Suprapubic skin (tissue), 4 donors: ENCODE measurements at places on chromosomes 13 and 19. TPM values are rescaled to one million over a fixed set of nuclear protein-coding genes. Genes with fewer than 3 reads are reported as not detected.

DNA sequence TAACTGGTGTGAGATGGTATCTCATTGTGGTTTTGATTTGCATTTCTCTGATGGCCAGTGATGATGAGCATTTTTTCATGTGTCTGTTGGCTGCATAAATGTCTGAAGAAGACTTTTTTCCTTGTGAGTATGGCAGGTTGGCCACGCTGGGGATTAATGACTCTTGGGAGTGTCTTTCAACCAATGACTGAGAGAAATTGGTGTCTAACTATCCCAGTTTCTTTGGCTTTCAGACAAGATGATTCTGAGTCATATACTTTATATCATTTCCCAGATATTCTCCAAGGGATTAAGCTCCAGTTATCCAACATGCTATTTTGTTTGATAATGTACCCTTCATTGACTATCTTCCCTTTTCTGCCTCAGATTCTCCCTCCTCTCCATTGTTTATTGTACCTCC is 35.5 kb upstream of the CSNK1A1L start:
- DNase-seq: no peak

DNA sequence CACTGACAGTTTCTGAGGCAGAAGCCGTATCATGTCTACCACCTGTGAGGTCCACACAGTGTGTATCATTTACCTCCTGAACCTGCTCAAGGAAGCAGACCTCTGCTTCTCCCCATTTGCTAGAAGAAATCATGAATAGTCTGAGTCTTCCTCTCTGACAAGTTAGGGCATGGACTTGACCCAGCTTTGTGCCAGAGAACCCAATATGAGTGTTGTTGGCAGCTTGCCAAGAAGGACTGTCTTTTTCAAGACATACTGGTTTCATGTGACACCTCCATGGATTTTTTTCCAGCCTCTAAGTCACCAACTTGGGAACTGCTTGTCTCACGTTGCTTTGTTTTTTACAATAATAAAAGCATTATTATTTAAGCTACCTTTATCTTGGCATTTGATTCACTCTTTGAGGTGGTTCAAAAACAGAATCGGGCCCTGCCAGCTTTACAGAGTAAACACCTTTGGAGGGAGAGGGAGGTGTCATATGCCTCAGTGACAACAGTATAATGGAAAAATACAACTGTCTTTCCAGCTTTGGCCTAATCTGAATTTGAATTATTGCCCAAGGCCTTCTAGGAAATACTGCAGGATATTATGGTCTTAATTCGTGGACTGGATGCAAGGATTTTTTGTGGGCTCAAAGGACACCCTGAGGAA is 9.6 kb downstream of the ZNF211 start:
- no peak for DNase-seq

- DNase-seq: no peak
Observed at GRCh38 chr19:37635076-37636056, 19.9 kb downstream of the ZFP30 start.

The LGALS7B gene
- 1,712 TPM for total RNA-seq

DNA sequence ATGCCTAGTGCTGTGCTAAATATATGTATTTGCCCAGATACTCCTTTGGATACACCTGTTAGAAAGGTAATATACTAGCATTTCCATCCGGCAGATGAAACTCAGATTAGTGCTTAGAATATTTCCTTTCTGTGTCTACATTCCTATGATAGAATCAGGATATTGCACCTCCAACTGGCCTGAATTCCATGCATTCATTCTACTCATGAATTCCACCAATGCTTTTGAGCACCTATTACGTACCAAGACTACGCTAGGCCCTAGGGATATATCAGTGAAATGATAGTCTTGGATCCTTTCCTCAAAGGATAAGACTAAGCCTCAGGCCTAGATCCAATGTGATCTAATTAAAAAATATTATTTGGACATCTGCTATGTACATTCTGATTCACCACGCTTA is 223.8 kb upstream of the SERP2 start:
- no peak for DNase-seq

DNA sequence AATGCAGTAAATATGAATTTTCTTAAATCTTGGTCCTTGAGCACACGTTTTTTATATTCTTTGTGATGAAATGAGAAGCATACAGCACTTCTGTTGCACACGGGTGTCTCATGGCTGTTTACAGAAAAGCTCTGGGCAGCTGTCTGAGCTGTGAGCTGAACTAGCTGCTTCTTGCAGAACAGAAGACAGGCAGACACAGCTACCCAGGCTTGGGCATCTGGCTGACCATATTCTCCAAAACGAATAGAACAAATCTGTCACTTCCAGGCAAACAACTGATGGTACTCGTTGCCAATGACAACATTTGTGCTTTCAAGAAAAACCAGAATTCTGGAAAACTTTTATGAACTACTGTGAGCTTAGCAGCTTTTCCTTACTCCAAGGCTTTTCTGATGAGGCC is 16.2 kb downstream of the PCID2 start:
- DNase-seq: no peak

The CYP2A7 gene
- total RNA-seq: not detected

GRCh38 chr19:5960005-5961001 is 17.6 kb downstream of the RANBP3 start:
- no peak for DNase-seq

GRCh38 chr13:49561062-49561410 is 24.3 kb downstream of the RCBTB1 start:
- no peak for DNase-seq

DNA sequence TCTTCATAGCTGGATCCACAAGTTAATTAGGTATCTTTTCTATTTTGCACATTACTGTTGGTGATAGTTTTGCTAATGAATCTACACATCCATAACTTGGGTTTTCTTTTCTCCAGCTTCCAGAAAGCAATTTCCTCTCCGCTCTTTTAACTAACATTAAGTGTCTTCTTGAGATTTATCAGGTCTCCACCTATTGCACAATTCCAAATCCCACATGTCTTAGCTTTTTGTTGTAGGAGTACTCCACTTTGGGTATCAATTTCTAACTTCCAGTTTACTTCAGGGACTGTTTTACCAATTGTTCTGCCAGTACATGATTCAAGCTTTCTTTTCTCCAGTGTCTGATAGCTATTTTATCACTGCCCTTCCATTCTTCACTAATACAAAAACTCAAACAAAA is 129.6 kb downstream of the OLFM4 start:
- DNase-seq: no peak

DNA sequence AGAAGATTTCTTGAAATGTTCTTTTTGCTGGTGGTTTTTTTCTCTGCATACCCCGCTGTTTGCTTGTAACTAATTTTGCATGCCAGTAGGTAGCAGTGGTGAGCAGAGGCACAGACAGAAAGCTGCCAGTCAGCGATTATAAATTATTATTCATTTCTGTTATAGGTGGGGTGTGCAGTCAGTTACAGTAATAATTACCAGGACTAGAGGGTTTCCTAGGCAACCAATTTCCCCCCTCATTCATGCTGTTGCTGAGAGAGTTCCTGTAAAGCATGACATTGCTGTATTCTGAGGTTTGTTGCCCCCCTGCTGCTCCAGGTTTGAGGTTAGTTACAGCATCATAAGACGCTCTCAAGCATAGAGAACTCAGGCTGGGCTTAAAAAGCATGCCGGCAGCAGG is 104.5 kb downstream of the URI1 start:
- DNase-seq: no peak

DNA sequence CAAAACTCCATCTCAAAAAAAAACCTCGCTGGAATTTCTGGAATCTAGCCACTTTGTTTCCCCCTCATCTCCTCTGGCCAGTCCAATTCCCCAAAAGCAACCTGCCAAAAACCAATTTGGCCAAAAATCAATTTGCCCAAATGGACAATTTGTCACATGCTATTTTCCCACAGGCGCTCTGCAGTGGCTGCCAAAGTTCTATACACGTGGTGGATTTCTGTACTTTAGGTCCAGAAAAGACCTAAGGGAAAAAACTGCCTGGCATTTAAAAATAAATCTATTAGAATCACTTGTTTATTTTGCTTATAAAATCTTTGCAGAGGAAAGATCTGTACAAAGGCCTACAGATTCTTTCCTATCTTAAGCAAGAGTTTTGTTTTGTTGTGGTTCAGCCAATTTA is 79.4 kb downstream of the MAP4K1 start:
- DNase-seq: no peak

GRCh38 chr19:56176881-56177280 is 1.1 kb downstream of the GALP start:
- no peak for DNase-seq

GRCh38 chr13:85278851-85279250 is 520.4 kb downstream of the SLITRK6 start:
- no peak for DNase-seq

GRCh38 chr19:38723606-38723965 is 20.7 kb downstream of the CAPN12 start:
- DNase-seq: no peak

GRCh38 chr13:25118378-25118905 is 22.5 kb downstream of the PABPC3 start:
- DNase-seq: no peak

DNA sequence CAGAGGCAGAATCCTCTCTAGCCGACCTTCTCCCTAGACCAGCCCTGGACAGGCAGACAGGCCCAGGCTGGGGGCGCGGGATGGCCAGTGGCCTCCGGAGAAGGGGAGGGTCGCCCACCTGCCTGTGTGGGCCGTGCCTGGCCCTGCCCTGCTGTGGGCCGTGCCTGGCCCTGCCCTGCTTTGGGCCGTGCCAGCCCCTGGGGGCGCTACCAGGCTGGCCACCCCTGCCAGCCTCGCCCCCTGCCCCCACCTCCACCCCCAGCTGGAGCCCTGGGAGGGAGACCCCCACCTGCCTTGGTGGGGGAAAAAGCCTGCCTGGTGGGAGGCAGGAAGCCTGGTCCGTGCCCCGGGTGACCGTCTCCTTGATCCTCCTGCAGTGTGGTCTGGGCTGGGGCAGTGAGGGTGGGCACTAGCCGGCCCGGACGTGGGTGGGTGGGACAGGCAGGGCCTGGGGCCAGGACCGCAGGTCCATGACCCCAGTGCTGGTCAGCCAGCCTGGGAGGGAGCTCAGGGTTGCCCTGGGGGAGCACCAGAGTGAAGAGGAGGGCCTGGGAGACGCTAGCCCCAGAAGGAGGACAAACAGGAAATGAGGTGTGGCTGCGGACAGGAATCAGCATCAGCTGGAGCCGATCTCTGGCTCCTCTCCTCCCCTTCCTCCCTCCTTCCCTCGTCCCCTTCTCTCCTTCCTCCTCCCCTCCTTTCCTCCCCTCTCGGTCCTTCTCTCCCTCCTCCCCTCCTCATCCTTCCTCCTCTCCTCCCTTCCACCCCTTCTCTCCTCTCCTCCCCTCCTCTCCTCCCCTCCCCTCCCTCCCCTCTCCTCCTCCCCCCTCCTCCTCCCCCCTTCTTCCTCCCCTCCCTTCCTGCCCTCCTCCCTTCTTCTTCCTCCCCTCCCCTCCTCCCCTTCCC is 5.1 kb upstream of the MKNK2 start:
- DNase-seq: no peak

- DNase-seq: no peak
Observed at GRCh38 chr13:93561576-93562225, 335.1 kb downstream of the GPC6 start.

- no peak for DNase-seq
Observed at GRCh38 chr13:32491028-32491427, 47.6 kb downstream of the N4BP2L2 start.

The NUP58 gene
- total RNA-seq: 31.7 TPM

- no peak for DNase-seq
Observed at GRCh38 chr13:26509491-26509890, 48.0 kb upstream of the WASF3 start.

GRCh38 chr19:2803486-2804155 is 16.0 kb upstream of the ZNF554 start:
- no peak for DNase-seq

The SAFB gene
- 181 TPM for total RNA-seq

- peak; percentile 90 for DNase-seq
Observed at GRCh38 chr19:44745341-44745831, 3.1 kb upstream of the BCL3 start.

The DLEU7 gene
- not detected for total RNA-seq

DNA sequence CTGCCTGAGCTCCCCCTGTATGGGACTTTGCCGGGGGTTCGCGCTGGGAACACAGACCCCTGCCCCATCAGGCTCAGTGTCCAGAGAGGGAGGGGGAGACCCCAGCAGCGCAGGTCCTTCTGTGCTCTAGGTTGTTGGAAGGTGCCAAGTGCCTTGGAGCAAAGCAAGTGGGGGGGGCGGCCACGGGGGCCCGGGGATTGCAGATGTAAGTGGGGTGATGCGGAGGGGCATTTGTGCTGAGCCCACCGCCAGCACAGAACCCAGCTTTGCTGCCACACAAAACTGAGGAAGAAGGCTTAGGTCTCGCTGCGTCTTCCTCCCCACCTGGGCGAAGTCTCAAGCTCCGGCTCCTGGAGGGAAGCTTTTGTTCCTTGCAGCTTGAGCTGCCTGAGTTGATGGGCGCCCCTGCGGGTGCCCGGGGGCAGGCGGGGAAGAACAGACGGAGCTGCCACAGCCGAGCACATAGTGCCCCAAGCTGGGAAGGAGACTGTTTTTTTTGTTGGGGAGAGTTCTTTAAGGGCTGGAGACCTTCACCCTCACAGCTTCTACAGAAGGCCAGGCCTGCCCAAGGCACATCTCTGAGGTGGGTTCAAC is 1.5 kb upstream of the NTN5 start:
- DNase-seq: no peak

The ZNF416 gene
- total RNA-seq: 6.9 TPM

The C1QTNF9B gene
- total RNA-seq: 1.1 TPM

DNA sequence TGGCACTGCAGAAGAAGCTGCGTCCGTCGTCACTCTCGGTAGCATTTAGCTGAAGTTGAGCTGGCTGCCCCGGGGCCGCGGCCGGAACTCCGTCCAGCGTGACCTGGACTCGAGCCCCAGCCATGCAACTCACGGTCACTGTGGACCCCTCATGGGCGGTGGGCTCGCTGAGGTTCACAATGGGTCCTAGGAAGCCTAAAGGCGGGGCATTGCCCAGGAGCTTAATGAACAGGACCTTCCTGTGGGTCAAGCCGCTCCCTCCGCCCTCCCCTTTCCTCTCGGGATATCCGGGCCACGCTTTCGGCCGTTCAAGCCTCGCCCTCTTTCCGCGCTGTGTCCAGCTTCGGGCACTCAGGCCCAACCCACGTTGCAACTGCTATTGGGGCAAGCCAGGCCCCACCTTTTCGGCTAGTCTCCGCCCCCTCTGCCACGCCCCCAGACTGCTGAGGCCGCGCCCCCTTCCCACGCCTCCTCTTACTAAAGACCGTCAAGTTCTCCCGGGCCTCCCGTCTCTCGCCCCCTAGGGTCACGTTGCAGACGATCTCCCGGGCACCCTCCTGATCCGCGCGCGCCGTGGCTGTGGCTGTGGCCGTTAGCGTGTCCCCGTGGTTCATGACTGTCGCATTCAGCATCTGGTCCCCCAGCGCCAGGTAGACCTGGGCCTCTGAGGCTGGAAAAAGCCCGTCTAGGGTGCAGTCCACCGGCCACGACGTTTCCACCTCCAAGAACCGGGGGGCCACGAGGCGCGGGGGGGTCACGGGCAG is 1.4 kb upstream of the RAVER1 start:
- peak; percentile 97 for DNase-seq

DNA sequence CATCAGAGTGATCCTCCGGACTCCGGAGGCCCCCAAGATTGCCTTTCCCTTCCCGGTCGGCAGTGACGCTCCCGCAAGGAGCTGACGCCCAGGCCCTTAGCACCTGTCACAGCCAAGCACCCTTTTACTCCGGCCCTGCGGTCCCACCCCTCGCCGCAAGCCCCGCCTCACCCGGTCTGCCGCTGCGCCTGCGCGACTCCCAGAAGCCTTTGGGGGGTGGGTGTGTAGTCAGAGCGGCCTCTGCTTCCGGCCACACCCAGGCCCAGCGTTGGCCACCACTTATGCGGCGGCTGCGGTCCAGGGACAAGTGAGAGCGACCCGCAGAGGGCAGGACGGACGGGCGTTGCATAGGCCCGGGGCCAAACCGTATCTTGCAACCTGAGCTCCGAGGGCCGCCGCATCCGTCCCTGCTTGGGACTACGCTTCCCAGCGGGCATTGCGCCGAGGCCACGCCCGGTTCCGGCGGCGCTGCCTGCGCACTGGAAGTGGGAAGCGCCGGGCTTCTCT is 441 bp upstream of the ZFP28 start:
- peak; percentile 90 for DNase-seq

The CLIP3 gene
- total RNA-seq: 3.0 TPM
